ENCODE measurements at places on chromosomes 11 and 22.

DNA sequence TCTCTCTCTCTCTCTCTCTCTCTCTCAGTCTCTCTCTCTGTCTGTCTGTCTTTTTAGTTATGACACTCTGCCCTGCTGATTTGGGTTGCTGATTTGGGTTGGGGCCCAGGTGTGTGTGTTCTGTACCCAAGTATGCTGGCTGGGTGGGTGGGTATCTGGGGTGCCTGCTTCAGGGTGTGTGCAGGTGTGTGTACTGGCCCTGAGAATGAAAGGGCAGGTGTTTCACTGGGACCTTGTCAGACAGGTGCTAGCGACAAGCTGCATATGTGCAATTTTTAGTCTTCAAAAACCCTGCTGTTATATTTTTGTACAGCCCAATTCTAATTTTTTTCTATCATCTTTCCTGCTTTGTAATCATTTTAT, 943 bp downstream of the CSF2RB start:
- DNase-seq = no peak

- DNase-seq = no peak
These were observed 14.3 kb downstream of the ATP5MG start for GRCh38 chr11:118415739-118416068.

- DNase-seq = no peak
These were observed 15.4 kb downstream of the ANO5 start for GRCh38 chr11:22208151-22208858.

- no peak for DNase-seq
These were observed 19.3 kb downstream of the CARS1 start for GRCh38 chr11:3037945-3038271.

DNA sequence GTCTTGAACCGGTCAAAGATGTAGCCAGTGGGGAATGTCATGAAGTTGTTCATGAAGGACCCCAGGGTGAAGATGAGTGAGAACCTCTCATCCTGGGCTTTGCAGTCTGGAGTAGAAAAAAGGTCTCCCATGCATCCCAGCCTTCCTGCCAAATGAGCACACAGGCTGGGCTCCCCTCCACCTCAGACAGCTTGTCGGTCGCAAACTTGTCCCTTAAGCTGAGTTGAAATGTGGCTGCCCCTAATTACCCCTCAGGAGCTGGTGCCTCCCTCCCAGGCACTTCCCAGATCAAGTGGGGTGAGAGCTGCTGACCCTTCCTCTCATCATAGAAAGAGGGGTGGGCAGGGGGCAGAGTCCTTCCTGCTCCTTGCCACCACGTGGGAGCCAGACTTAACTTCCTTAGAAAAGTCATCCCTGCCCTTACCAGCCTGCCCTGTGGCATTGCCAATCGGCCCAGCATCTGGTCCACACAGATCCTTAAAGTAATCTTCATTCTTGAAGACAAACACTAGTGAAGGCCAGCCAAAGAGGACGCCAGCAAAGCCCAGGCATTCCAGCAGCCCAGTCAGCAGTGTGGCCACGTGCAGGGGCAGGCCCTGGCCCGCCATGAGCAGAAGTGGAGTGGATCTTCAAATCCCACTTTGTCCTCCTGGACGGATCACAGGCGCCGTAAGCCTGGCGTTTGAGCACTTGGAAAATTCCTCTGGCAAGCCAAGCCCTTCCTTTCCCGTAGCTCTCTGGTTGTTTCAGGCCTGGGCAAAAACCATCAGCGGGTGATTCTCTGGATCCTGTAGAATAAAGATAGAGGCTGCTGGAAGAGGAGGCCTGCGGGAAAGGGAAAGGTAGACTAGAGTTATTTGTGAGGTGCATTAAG, 1.1 kb downstream of the SLC43A3 start:
- no peak for DNase-seq

DNA sequence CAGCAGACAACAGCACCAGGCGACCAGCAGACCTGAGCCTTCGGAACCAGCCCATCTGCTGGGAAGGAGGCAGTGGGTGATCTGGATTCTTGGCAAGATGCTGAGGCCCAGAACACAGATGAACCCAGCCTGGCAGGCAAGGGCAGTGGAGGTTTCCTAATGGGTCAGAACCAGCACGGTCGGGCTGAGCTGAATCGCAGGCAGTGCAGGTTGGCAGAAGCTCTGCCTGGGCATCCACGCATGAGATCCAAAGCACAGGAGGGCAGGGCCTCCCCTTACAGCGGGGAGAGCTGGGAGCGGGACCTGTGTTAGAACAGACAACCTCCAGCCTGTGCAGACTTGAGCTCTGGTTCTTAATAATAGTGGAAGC, 47.5 kb downstream of the DSCAML1 start:
- DNase-seq = no peak

DNA sequence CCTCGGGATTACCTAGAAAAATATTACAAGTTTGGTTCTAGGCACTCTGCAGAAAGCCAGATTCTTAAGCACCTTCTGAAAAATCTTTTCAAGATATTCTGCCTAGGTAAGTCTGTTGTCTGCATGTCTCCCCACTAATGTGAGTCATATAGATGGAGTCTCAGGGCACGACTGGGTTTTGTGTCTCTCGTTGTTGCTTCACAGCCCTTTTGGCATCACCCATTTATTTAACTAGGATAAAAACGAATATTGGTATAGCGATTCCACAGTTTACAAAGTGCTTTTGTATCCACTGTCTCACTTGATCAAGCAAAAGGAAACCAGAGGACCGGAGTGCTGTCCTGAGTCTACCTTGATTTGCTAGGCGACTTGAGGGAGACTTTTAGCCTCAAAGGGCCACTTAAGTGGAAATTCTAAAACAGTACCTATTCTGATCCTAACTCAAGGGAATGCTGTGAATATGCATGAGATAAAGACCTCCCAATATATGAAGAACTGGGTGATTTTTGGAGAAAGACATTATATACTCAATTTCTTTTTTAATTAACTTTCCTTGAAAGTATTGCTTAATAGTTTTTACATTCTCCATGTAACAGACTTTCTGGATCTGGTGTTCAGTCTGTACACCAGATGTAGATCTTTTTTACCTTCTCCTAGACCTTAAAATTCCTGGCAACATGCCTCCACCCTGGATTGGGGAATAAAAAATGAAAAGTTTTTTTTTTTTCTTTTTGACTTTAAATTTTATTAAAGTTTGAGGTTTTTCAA, 590 bp downstream of the NNMT start:
- DNase-seq = no peak

- DNase-seq = no peak
These were observed 38.1 kb downstream of the CABIN1 start for GRCh38 chr22:24049211-24049610.

GRCh38 chr11:2525941-2526807, 81.4 kb downstream of the KCNQ1 start:
- no peak for DNase-seq

DNA sequence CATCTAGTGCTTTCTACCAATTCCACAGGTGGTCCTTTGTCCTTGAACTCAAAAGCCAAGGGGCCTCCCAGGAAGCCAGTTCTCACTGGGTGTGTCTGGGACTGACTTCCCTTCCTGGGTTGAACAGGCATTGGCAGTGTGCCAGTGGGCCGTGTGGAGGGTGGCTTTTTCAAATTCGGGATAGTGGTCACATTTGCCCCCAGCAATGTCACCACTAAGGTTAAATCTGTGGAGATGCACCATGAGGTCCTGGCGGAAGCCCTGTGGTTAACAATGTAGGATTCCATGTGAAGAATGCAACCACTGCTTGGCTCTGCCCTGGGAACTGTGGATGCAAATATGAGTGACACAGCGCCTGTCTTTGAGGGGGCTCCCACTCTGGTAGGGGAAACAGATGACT, 53.2 kb upstream of the MTNR1B start:
- DNase-seq = no peak

GRCh38 chr11:17572791-17573460, 25.9 kb downstream of the OTOG start:
- no peak for DNase-seq

DNA sequence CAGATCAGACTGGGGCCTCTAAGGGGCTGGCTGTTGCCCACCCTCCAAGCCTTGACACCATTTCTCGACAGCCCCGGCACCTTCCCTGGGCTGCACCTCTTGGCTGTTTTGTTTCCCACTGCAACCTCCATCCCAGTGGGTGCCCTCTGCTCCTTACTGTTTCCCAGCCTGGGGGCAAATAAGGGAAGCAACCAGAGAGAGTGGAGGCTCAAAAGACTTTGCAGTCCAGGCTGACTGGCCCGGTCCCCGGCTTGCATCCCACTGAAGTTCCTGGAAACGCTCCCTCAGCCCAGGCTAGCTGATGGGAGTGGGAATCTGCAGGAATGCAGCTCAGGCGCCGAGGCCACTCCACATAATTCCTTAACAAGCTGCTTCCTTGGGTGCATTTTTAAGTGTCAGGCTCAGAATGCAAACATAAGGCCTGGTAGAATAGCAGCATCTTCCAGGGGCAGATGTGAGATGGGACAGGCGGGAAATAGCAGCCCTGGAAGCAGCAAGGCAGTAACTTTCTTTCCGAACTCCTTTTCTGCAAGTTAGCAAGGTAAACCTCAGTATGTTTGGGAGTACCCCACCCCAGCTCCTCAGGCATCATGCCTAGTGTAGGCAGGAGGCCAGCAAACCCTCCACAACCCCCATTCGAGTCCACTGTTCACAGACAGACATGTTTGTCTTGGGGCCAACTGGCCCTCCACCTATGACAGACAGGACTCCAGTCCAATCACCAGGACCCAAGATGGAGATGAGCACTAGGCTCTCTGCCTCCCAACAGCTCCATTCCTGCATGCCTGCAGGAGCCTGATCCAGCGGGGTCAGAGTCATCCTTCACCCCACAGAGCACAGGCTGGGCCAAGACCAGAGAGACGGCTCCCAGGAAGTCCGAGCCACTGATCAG, 39.3 kb downstream of the RPL27A start:
- no peak for DNase-seq

GRCh38 chr11:29051935-29052334, 943.7 kb downstream of the METTL15 start:
- no peak for DNase-seq

Data from NCI-H1417 treated with DMSO at 0.1 percent for 48 hours (cell line).